ENCODE measurements at places on chromosomes 2 and 18.

DNA sequence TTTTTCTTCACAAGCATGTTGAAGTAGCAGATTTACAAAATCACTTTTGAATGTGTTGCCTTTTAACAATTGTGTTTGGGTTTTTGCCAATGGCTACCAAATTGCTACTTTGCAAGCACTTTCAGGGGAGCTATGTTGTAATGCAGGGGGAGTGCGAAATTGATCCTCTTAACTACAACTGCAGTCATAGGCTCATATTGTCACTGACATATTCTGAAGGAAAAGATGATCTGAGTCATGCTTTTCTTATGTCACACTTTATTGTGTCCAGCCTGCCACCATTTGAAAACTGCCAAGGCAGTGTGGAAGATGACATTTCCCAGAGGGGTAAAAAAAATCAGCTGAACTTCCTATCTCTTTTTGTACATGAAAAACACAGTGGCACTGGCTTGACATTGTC, 74.9 kb downstream of the GPD2 start:
- no peak for DNase-seq

DNA sequence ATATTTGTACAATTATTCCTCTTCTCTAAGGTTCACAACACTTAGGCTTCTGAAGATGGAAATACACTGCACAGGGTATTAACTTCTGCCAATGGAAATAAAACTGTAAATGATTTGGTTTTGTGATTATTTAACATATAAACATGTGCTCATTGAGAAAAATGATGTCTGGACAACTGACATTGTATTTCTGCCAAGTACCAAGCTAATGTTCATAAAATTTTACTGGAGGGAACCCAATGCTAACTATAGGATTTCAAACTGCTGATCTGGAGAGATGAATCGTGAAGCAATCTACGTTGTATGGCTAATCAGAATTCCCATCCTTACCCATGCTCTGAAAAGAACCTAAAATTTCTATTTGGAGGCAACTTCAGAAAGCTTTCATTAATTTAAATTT, 279.7 kb downstream of the NRXN1 start:
- no peak for DNase-seq

DNA sequence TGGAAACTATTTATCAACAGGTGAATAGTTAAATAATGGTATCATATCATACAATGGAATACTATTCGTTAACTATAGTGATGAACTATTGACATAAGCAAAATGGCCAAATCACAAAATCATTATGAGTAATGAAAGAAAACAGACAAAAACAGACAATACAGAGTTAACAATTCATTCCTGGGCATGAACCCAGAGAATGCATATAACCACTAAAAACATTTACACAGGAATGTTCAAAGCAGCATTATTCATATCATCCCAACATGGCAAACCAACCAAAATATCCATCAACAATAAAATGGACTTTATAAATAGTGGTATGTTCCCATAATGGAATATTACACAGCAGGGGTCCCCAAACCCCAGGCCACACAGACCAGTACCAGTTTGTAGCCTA, 131.2 kb upstream of the CYP1B1 start:
- no peak for DNase-seq

GRCh38 chr2:125095826-125096225, 1070.7 kb downstream of the CNTNAP5 start:
- DNase-seq: no peak

DNA sequence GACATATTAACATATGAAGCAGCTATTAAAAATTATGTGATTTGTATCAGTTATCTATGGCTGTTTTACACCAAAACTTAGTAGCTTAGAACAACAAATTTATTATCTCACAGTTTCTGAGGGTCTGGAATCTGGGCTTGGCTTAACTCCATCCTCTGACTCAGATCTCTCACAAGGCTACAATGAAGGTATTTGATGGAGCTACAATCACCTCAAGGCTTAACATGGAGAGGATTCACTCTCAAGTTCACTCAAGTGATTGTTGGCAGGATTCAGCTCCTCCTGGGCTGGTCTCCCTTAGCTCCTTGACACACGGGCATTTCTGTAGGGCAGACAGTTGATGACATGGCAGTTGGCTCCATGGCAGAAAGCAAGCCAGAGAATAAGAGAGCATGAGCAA, 133.0 kb upstream of the SLC14A2 start:
- no peak for DNase-seq

- DNase-seq: no peak
These were observed 153.4 kb downstream of the MBP start for GRCh38 chr18:76979111-76979751.

DNA sequence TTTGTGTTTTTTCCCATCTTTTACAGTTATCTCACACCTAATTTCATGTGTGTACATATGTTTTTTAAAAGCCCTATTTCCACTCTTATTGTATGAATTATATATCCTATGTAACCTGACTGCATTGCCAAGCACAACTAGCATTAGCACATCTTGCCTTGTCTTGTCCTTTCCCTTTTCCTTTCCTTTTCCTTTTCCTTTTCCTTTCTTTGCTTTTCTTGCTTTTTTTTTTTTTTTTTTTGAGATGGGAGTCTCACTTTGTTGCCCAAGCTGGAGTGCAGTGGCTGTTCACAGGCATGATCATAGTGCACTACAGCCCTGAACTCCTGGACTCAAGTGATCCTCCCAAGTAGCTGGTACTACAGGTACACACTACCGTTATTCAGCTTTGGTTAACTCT, 172.7 kb upstream of the BOD1L2 start:
- no peak for DNase-seq

DNA sequence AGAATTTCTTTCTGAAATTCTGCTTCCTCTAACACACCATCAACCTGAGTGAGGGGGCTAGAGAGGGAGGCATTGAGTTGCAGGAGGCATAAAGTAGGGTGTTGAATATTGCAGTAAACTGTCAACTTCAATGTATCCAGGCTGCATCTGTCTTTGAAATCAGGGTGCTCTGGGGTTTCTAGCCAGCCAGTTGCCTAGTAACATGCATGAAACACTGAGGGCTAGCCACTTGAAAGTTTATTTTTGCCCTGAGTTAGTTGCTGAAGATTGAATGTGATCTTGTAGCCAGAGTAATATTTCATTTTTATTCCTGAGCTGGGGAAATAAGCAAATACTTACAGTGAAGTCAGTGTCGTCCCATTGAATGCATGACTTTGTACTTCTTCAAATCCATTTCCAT, 41.9 kb downstream of the LHCGR start:
- no peak for DNase-seq

GRCh38 chr18:48836806-48837615, 113.8 kb downstream of the SMAD7 start:
- DNase-seq: no peak

DNA sequence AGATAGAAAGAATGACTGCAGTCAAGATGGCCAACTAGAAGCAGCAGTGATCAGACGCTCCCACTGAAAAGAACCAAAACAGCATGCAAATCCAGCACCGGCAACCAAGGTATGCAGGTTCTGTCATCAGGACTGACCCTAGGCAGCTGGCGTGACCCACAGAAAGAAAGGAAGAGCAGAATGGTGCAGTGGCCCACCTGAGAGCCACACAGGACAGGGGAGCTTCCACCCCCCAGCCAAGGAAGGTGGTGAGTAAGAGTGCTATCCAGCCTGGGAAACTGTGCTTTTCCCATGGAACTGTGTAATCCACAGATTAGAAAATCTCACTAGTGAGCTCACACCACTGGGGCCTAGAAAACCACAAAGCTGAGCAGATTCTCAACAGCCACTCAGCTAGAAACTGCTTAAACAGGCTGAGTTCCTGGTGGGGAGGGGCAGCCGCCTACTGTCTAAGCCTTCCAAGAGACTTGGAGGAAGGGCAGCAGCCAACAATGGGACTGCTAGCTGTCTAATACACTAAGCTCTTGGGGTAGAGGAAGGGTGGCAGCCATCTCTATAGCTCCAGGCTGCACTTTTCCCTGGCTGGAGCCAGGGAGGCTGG, 127.9 kb downstream of the EVA1A start:
- no peak for DNase-seq

GRCh38 chr2:10215393-10215935, 87.2 kb upstream of the HPCAL1 start:
- no peak for DNase-seq

DNA sequence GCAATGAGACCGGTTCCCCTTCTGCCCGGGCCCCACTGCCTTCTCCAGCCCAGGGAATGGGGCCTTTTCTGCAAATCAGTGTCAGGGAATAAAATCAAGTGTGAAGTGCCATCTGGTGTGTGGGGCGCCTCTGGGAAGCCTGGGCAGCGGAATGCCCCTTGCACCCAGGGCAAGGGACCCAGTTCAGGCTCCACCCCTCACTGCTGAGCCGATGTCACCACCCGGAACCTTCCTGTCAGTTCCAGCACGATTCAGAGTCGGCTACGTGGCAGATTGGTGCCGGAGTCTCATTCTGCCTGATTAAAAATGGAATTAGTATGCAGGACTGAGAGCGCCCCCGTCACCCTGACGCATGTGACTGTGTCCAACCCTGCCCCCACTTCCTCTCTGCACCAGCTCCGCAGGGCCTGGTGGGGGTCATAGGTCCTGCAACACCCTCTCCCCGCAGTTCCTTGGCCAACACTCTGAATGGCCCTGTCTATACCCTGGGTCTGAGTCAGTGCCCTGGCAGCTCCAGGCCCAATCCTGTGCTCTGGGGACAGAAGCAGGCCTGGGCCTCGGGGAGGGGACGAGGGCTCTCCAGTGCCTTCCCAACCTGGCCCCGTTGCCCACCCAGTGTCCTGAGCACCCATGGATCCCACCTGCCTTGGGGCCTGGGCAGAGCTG, 8.2 kb upstream of the ALPI start:
- no peak for DNase-seq

- no peak for DNase-seq
These were observed 259.1 kb upstream of the AGAP1 start for GRCh38 chr2:235234736-235235135.

DNA sequence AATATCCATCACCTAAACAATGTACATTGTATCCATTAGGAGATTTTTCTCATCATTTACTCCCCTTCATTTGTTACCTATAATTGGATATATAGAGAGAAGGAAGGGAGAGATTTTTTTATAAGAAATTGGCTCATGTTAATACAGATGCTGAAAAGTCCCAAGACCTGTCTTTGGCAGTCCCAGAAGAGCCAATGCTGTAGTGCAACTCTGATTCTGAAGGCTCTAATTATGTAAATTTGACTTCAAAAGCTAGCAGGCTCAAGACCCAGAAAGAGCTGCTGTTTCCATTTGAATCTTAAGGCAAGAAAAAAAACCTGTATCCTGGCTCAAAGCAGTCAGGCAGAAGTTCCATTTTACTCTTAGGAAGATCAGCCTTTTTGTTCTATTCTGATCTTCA, 1245.5 kb upstream of the FAM98A start:
- no peak for DNase-seq

GRCh38 chr2:238369591-238370040, 49.3 kb downstream of the TRAF3IP1 start:
- no peak for DNase-seq

DNA sequence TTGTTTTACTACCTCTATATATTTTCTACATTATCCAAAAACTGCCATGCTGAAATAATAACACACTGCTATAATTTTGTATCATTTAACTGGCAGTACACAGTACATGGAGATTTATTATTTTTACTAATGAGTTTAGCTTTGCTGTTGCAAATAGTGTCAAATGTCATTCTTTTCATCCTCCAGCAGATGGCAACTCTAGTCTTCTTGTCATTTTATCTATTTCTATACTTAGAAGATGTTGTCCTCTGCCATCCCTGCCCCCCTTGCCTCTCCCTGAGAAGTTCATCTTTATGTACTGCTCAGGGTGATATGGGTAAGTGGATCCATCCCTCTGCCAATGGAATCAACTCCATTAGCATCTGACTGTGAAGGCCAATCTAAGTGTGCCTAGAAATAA, 21.7 kb upstream of the LRRTM1 start:
- DNase-seq: peak; percentile 66

DNA sequence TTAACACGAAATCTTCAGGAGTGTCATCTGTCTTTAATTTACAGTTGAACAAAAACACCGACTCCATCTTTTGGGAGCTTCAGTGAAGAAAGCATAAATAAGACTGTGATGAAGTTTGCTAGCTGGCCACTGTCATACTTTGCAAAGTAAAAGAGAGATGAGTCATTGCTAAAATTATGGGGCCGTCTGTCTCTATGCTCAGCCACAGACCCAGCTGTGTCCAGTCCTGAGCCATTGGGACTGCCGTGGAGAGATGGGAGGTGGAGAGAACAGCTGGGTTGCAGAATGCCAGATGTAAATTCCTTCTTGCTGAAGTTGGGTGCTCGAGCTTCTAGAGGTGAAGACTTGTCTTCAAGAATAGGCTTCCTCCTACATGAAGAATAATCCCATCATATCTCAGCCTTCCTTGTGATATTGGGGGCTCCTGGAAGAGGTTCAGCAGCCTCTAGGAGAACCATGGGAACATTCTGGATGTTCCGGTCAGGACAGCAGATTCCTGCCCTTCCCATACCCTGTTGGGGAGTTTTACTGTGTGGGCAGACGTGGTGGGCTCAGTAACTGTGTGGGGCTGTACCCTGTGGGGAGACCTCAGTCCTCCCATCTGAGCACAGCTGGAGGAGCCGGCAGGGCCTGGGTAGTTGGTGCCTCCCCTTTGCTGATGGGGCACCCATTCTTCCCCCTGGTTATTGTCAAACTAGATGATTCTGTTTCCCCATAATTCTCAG, 71.1 kb downstream of the LDLRAD4 start:
- no peak for DNase-seq

- peak; percentile 52 for DNase-seq
These were observed 10.5 kb upstream of the TMSB10 start for GRCh38 chr2:84894758-84895520.

DNA sequence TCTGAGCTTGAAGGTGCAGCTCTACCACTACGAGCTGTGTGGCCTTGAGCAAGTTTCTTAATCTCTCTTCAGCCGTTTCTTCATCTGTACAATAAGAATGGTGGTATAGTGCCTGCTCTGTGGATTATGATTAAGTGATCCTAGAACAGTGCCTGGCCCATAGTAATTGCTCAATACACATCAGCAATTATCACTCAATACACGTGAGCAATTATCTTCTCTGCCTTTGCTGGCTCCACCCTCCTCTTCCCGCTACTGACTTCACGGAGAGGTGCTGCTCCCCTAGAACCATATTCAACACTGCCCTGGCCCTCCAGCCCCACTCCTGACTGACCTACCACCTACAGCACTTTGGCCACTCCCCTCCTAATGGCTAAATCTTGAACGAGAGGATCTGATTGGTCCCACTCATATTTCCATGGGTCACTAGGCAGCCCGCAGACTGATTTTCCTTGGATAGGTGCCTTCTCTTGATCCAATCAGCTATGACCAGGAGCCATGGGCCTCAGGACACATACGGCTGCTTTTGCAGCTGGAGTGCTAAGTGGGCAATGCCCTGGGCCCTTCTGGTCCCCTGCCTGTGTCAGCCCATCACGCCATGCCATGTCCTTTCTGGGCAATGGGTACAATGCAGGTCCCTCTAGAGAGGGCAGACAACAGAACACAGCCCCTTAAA, 77.5 kb downstream of the STPG4 start:
- DNase-seq: no peak

GRCh38 chr2:200360364-200360763, 53.9 kb downstream of the SPATS2L start:
- DNase-seq: no peak

- no peak for DNase-seq
These were observed 180.9 kb downstream of the PID1 start for GRCh38 chr2:229090225-229090624.

Data from Kasumi-1 (cell line).